Skin of body (tissue), 3 donors: ENCODE measurements at places on chromosomes 6 and 20.

DNA sequence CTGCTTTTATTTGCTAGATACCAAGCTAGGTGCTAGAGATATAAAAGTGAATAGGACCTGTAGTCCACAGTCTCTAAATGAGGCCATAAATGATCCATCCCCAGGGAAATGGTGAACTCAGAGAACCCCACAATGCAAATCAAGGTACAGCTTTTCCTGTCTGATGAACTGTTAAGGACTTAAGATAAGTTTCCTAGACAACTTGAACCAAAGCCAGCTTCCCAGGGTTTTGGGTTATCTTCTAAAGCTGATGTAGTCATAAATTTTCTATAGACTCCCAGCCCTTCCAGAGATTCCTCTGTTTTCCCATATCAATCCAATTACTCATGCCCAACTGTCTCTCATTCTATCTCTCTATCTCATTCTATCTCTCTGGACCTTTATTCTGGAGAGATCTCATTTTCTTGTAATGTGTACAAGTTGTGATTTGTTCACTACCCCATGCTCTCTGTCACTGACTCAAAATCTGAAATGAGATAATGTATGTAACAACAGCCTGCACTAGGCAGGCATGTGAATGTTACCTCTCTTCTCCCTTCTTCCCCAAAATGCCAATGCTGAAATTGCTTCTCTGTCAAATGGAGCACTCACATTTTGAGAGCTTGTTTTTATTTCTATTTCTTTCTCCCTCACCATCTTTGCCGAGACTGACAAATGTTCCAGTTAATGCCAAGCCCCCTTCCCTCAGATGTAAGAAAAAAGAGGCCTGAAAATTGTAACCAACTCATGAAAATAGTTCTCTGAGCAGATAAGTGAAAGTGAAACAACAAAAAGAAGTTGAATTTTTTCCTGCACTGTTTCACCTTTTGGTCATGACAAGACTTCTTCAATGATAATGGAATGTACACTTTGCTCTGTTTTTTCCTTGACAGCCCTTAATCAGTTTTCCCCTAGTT lies 279.9 kb downstream of the SLC35F1 start:
- DNase-seq, result no peak

- DNase-seq, result no peak
Observed at GRCh38 chr6:159262586-159262985, 93.4 kb downstream of the FNDC1 start.

DNA sequence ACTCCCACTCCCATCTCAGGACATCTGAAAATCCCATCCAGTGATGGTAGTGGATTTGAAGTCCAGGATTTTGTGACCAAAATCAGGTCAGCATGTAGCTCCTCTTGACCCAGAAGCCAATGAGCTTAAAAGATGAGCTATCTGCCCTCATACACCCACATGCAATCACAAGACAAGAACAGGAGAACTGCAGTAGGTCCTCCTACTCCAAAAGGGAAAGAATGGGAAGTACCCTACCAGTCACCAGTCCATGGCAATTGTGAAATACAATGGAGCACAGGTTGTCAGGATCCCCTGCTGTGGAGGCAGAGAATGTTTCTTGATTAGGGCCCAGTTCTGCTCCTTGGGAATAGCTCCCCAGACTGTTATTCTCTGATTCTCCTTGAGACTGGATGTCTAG lies 347.3 kb upstream of the CNR1 start:
- no peak for DNase-seq

DNA sequence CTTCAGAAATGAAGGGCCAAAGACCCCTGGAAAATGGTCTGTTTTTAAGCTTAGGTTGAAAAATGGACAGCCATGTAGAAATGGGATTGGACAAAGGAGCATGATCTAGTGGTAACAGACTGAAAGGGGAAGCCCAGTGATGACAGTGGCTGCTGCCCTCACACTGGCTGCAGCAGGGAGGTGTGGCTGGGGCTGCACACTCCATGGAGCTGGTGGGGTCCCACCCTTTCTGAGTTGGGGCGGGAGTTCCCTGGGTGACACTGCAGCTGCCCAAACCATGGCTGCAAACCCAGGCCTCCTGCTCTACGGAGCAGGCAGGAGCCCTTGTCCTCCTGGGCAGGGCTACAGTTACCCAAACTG lies 8.5 kb upstream of the PACSIN1 start:
- DNase-seq, result no peak

- no peak for DNase-seq
Observed at GRCh38 chr20:49914310-49915117, 815 bp downstream of the SPATA2 start.

- DNase-seq, result no peak
Observed at GRCh38 chr6:141906569-141907080, 226.1 kb upstream of the GJE1 start.

DNA sequence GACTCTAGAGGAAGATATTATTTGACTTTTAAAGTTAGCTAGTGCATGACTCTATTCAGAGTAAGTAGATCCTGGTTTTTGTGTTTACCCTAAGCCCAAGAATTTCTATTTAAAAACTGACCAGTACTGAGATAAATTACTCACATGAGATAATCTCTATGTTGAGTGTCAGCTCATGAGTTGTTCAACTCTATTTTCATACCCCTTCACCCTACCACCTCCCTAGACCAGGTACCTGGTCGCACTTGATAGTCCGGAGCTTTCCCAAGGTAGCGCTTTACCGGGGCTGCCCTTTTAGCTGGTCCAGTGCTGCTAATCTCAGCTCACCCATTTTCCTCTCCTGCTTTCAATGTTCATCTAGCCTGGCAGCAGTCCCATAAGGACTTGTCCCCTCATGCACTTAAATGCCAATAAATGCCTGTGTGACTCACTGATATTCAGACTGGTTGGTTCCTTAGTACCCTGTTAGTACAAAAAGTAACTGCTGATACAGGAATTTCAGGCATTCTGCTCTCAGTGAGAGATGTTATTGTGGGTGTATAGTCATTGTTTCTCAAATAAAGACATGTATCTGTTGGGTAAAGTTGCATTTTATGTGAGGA lies 503.9 kb downstream of the ADGRB3 start:
- no peak for DNase-seq

DNA sequence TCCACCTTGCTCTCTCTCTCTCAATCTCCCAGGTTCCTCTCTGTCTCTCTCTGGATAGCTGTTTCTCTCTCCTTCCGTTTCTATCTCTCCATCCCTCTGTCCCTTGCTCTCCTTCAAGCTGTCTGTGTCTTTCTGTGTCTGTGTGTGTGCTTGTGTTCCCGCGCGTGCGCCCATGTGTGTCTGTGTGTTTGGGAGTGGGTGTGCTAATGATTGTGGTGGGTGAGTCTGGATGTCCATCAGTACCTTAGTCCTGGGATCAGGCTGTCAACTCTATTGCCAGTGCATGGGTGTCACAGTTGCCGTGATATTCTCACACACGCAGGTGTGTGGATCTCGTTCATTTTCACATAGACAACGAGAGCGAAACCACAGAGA lies 1380.6 kb upstream of the DEFB115 start:
- DNase-seq, result no peak

- no peak for DNase-seq
Observed at GRCh38 chr20:35235881-35236280, 9.4 kb downstream of the MMP24 start.

- DNase-seq, result no peak
Observed at GRCh38 chr6:87669051-87669450, 33.0 kb downstream of the AKIRIN2 start.

DNA sequence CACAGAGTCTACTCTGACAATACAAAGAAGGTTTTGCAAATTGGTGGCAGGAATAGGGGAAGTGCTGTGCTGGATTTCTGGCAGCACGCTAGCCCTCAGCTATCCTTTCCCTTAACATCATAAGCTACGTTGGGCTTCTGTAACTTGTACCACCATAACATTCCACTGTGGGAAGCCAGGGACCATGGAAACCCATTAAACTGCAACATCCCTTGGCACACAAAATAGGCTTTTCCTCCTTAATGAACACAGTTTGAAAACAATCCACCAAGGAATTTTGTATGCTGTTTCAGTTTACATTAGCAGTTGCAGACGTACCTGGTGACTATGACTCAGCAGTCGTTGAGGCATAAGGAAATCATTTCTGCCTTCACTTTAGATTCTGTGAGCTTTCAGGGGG lies 203.9 kb upstream of the RAB32 start:
- no peak for DNase-seq

DNA sequence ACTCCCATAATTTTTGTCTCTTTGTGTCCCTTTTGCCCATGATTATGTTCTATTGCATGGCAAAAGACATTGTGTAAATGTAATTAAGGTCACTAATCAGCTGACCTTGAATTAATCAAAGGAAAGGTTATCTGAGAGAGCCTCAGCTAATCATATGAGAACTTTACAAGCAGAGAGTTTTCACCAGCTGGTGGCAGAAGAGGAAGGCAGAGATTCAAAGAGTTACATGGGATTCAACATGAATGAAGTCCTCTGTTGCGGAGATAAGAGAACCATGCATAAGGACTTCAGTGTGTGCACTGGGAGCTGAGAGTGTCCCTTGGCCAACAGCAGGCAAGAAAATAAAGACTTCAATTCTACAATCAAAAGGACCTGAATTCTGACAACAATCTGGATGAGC lies 494.1 kb upstream of the ARID1B start:
- no peak for DNase-seq

- no peak for DNase-seq
Observed at GRCh38 chr20:17860301-17861197, 108.0 kb downstream of the SNX5 start.

DNA sequence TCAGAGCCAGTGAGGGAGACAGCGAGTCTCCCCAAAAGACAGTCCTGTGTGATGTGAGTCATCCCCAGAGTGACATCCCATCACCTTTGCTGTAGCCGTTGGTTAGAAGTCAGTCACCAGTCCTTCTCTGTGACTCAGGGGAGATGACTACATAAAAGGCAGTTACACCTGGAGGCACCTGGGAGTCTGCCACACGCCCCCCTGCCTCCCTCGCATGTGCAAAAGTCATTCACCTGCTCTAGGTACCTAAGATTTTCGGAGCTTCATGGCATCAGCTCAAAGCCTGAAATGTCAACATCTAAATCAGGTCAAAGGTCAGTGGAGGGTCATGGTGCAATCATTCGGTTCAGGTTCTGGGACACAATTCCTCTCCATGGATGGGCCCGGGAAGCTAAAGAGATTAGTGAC lies 50.3 kb downstream of the PRR18 start:
- no peak for DNase-seq

- DNase-seq, result no peak
Observed at GRCh38 chr6:164015088-164015484, 600.6 kb downstream of the QKI start.

- peak; percentile 17 for DNase-seq
Observed at GRCh38 chr6:17725083-17725482, 18.4 kb upstream of the NUP153 start.

DNA sequence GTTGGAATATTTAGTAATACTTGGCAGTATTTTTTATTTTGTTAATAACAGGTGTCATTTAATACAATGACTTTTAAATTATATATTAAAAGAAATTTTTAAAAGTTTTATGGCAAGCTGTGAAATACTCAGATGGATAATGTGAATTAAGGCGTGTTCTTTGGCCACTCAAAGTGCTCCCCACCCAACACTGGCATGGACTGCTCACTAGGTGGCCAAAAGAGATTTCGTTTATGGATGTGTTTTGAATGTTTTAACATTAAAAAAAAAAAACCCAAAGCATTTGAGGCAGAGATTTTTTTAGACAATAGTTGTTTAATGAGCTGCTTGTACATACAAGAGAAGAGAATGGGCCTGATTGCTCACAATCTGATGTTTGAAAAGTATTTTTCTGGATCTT lies 86.5 kb downstream of the QKI start:
- DNase-seq, result no peak

- DNase-seq, result no peak
Observed at GRCh38 chr6:44789806-44790205, 402.3 kb downstream of the CDC5L start.

DNA sequence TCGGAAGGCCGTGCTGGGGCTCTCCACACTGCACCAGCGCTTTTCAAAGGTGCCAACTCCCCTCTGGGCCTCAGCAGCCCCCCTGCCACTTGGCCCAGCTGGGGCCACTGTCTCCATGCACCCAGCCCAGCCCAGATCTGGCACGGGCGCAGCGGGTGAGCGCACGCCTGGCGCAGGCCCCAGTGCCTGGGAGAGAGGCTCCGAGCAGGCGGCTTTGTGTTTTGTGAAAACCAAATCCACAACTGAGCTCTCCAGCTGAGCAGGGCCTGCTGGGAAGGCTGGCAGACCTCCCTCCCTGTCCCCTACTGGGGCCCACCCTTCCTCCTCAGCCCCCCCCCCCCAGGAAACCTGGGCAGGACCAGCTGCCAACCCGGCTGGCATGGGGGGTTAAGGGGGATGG lies 17.0 kb downstream of the MDGA1 start:
- no peak for DNase-seq

DNA sequence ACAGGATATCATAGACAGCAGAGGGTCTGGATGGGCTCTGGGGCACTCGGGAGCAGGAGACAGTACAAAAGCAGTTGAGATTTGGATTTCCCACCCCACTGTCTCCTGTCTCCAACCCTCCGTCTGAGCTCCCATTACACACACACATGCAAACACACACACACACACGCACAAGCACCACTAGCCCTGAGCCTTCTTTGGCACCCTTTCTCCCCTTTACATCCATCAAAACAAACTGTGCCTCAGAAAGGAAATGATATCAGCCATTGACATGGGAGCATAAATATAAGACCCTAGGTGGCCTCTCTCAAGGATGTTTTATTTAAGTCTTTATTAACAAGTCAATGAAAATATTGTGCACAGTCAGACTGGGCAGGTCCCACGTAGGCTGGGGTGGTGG lies 17.5 kb downstream of the TTBK1 start:
- no peak for DNase-seq
